Activated effector memory CD4-positive, alpha-beta T cell treated with Interleukin-2 at 50 U/mL for 16 hours (primary cell): ENCODE measurements at places on chromosomes 16 and 17.

GRCh38 chr17:50922107-50922506 lies 56.0 kb upstream of the TOB1 start:
- DNase-seq, result no peak

DNA sequence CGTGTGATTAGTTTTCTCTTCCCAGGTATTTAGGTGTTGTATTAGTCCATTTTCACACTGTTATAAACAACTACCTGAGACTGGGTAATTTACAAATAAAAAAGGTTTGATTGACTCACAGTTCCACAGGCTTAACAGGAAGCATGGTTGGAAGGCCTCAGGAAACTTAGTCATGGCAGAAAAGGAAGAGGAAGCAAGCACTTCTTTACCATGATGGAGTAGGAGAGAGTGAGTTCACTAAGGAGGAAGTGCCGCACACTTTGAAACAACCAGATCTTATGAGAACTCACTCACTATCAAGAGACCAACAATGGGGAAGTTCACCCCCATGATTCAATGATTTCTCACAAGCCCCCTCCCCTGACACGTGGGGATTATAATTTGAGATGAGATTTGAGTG lies 1343.7 kb upstream of the GOT2 start:
- no peak for DNase-seq

- no peak for DNase-seq
Observed at GRCh38 chr17:76499267-76499667, 2.0 kb downstream of the RHBDF2 start.

DNA sequence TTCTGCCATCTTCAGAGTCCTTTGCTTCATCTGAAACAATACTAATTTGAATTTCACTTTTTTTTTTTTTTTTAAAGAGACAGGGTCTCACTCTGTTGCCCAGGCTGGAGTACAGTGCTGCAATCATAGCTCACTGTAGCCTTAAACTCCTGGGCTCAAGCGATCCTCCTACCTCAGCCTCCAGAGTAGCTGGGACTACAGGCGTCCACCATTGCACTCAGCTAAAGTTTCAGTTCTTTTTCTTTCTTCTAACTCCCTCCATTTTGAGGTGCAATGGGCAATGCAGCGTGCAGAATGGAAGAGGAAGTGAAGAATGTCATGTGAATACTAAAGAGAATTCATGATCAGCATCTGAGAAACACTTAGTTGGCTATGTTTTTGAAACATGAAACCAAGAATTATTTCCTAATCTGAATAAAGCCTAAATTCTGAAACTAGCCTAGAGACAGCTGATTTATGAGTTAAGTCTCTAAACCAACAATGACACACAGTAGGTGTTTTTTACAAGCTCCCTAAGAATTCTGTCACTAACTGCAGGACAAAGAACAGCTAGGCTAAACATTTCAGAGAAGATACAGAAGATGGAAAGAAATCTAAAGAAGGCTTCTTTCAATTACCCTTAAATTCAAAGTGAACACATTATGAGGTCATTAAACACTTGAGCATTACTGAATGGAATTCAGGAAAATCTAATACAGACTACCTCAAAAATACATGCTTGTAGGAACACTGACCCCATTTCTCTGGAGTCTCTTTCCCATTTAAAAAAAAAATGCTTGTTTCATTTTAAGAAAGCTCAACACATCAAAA lies 21.0 kb downstream of the SNN start:
- no peak for DNase-seq

GRCh38 chr16:31400191-31400590 lies 7.1 kb downstream of the ITGAD start:
- no peak for DNase-seq

DNA sequence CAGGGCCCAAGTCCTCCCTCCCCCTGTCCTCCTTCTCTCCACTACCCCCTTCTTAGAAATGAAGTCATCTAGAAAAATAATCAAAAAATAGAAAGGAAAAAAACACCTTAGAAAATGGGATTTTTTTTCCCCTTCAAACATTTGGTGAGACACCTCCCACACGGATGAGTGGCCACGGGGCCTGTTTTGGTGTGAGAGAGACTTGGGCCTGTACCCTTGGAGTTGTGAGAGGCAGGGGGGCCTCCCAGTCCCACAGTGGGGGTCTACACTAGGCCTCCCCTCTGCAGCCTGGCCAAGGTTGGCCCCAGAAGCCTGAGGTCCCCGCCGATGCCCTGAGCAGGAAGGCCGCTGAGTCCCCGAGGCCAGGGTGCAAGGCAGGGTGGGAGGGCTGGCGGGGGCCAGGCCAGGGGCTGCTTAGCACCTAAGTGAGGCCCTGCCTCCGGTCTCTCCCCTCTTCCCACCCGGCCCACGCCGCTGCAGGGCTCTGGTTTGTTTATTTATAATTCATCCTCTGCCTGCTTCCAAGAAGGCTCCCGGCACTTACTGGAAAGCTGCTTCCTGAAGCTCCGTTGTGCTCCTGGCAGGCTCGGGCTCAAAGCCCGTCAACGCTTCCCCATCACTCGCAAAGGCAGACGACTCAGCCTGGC lies 26.4 kb downstream of the NPTX1 start:
- DNase-seq, result no peak

- DNase-seq, result no peak
Observed at GRCh38 chr17:17933775-17934174, 38.4 kb downstream of the TOM1L2 start.

DNA sequence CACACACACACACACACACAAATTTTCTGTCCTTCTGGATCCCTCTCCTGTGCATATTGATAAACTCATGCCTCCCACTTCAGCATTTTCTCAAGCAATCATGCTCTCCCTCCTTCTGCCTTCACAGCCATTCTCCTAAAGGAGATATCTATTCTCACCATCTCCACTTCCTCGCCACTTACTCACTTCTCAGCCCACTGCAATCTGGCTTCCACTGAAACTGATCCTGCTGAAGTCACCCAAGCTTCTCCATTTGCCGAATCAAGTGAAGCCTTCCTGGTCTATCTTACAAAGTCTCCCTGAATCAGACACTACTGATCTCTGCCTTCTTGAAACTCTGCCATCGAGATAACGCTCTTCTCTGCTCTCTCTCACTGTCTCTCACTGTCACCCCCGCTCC lies 54.0 kb upstream of the GNAO1 start:
- DNase-seq, result no peak

DNA sequence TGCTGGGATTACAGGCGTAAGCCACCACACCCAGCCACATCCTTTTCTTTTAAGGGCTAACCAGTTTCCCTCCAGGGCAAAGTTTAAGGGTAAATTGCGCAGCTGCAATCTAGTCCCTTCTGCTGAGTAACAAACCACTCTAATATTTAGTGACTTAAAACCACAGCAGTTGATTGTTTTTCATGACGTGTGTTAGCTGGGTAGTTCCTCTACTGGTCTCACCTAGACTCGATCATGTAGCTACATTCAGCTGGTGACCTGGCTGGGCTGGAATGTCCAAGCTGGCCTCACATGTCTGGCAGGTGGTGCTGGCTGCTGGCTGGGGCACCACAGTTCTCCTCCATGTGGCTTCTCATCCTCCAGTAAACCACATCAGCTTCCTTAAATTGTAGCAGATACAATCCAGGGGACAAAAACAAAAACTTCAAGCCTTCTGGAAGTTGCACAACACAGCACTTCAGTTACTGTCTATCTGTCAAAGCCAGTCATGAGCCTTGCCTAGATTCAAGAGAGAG lies 75.5 kb downstream of the GPRC5B start:
- DNase-seq, result no peak

DNA sequence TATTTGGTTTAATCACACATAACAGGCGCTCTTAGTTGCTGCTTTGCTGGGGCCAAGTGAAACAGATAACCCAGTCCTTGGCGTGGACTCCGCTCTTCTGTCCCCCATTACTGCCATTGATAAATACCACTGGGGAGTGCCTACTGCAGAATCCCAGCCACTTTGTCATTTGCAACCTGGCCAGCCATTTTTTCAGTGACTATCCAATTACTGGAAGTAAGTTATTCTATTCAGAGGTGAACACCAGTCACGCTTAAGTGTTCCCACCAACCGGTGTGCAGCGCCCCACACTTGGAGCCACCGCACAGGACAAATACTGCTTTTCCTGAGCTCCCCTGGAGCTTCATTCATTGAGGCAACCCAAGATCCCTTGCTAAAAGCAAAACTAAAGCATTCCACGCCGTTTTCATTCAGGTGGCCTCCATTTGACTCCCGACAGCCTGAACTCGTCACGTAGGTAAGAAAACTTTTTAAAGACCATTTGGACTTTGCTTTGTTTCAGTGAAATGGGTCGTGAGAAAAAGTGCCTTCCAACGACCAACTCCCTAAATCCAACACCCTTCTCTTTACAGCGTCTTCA lies 1.8 kb downstream of the USP7 start:
- DNase-seq, result no peak

DNA sequence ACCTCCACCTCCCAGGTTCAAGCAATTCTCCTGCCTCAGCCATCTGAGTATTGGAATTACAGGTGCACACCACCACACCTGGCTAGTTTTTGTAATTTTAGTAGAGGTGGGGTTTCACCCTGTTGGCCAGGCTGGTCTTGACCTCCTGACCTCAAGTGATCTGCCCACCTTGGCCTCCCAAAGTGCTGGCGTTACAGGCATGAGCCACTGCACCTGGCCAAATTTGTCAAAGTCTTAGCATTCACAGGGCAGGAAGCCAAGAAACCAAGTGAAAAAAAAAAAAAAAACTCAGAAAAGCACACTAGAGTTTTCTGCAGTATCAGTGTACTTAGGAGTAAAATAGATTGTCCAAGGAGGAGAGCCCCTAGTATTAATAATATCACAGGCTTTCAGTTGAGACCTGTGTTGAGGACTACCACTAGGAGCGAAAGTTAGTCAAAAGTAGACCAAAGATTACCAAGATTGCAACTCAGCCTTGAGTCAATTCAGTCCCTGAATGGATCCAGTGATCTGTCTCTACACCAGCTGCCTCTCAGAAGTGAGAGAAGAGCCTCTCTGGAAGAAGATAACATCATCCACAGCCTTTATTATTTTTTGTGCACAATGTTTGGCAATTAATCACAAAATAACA lies 159.7 kb downstream of the CEP112 start:
- DNase-seq, result no peak

- DNase-seq, result no peak
Observed at GRCh38 chr16:72501739-72502593, 330.0 kb upstream of the PMFBP1 start.

GRCh38 chr16:85329059-85329812 lies 217.0 kb upstream of the CIBAR2 start:
- DNase-seq, result no peak

DNA sequence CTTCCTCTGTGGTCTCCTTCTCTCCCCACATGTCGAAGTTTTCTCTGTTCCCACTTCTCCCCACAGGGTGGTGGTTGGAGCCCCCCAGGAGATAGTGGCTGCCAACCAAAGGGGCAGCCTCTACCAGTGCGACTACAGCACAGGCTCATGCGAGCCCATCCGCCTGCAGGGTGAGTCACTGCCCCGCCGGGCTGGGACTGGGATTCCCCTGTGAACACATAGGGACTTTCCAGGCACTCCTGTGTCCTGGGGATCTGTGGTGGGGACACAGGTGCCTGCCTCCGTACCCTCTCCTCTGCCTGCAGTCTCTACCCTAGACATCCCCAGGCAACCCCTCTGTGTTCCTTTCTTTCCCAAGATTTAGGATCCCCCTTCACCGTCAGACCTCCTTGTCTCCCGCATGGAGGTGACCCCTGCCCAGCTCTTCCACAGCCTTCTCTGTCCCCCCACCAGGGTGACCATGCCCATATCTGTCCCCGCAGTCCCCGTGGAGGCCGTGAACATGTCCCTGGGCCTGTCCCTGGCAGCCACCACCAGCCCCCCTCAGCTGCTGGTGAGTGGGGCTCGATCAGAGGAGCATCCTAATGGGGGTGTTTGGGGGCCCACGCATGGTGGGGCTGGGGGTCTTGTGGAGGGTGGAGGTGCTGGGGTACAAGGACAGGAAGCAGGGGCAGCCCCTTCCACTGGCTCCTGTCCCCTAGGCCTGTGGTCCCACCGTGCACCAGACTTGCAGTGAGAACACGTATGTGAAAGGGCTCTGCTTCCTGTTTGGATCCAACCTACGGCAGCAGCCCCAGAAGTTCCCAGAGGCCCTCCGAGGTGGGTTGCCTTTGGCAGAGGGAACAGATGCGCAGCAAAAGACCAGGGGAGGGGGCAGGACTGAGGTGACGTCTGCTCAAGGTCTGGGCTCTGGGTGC lies 5.8 kb downstream of the ITGAM start:
- peak; percentile 31 for DNase-seq

GRCh38 chr17:47800686-47801085 lies 20.9 kb downstream of the OSBPL7 start:
- no peak for DNase-seq

DNA sequence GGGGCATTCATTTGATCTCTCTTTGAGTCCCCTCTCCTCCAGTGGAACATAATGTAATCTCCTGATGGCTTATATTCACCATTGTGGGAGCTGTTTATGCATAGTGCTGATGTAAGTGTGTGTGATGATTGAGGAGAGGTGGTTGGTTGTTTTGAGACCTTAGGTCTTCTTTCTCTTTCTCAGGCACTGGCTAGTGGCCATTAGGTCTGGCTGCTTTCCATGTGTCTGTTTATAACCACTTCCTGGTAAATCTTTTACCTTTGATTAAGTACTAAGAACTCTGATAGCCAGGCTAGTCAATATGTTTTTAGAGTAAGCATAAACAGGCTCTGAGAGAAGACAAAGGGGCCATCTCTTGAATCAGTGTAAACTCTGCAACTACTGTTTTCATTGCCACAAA lies 27.9 kb downstream of the VAT1L start:
- DNase-seq, result no peak

DNA sequence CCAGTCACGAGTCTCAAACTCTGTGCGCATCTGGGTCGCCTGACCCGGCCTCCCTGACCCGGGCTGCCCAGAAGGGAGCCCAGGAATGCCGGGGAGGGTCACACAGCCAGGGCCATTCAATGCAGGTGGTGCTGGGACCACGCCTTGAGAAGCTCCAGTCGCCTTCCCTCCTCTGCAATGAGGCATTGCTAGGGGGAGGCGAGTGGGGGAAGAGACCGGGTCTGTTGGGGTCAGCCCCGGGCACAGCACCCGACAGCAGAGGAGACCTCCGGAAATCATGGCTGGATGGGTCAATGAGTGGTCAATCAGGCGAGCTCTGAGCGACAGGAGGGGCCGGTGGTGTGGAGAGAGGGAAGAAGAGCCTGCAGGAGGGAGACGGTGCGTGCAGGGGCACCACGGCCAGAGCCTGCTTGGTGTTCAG lies 13.3 kb downstream of the JPH3 start:
- no peak for DNase-seq

DNA sequence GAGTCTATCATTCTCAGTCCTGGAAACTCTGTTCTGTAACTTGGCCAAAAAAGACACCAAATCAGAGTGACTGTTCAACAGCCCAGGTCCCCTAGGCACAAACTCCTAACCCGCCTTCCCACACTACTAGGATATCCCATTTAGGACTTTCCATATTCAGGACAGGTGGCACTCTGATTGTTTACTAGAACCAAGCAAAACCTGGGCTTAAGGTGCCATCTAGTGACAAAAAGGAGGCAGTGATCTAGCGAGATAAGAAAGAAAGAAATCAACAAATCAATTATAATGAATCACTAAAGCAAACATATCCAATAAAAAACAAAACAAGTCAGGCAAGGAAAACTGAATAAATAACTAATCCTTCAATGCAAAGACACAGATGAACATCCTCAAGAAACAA lies 203.9 kb downstream of the CEP112 start:
- no peak for DNase-seq

- DNase-seq, result no peak
Observed at GRCh38 chr17:9880582-9880999, 24.5 kb downstream of the RCVRN start.
